CD4-positive, alpha-beta T cell treated with Interferon gamma for 1 hour (primary cell): ENCODE measurements at places on chromosomes 1 and 21.

DNA sequence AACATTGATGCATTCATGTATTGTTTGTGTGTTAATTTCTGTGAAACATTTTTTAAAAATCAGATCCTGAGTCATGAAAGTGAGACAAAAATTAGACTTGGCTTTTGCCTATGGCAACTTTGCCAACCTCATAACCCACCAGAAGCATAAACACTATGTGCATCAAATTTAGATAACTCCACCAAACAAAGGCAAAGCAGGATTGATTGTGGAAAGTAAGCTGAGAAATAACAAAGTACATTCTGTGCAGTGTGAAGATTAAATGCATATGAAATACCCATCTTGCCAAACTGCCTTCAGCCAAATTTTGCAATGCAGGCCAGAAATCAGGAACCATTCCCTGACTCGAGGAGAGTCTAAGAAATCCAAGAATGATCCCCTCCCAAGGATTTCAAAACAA lies 493.4 kb downstream of the AJAP1 start:
- no peak for DNase-seq

- DNase-seq, result no peak
Observed at GRCh38 chr21:32413697-32414578, 1.4 kb downstream of the EVA1C start.

DNA sequence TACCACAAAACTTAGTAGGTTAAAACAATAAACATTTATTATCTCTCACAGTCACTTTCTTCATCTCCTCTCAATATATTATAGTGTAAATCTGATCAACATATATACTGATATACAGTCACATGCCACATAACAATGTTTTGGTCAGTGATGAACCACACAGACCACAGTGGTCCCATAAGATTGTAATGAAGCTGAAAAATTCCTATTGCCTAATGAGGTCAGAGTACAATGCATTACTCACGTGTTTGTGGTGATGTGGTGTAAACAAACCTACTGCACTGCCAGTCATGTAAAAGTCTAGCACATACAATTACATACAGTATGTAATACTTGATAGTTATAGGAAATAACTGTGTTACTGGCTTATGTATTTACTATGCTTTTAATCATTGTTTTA lies 30.1 kb downstream of the OLFML3 start:
- DNase-seq, result no peak

GRCh38 chr1:248823517-248824001 lies 2.2 kb downstream of the SH3BP5L start:
- no peak for DNase-seq

DNA sequence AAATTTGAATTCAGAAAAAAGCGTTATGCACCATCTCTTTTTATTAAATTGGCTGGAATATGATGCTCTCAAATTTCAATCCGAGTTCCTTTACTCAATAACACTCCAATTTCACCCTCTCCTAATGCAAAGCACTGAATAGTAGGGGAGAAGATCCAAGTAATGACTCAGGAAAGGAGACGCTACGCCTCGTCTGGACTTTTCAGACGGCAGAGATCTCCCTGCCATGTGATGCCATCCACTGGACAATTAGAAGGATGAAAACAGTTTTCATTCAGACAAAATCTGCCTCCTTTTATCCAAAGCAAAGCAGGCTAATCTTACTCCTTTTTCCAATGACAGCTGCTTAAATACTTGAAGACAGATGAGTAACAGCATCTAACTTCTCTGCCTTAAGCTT lies 242.4 kb upstream of the GREM2 start:
- no peak for DNase-seq

DNA sequence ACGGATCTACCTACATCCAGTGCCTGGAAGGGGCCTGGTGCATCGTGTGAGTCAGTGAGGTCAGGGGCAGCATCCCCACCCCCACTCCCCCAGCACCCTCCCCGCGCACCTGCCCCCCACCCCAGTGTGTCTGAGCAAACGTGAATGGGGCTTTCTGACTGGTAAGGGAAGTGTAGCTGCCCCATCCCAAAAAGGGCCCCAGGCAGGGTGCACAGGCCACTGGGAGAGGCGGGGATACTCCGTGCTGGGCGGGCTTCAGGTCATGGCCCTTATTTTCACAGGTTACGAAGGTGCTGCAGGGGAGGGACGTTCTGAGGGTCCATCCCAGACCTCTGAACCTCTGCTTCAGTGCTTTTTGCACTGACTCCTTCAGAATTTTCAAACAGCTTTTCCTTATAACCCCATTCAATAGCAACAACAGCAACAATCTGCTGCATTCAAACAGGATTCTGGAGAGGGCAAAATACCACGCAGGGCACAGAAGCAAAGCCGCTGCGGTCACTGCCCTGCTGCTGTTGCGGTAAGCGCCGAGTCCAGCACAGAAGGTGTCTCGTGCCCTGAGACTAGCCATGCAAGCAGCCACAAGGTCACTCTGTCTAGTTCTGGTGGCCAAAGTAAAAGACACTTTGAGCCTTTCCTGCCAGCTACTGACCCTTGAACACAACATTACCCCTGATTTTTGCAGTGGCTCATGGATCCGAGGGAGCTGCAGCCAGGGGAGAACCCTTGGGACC lies 10.3 kb downstream of the TTC34 start:
- no peak for DNase-seq

DNA sequence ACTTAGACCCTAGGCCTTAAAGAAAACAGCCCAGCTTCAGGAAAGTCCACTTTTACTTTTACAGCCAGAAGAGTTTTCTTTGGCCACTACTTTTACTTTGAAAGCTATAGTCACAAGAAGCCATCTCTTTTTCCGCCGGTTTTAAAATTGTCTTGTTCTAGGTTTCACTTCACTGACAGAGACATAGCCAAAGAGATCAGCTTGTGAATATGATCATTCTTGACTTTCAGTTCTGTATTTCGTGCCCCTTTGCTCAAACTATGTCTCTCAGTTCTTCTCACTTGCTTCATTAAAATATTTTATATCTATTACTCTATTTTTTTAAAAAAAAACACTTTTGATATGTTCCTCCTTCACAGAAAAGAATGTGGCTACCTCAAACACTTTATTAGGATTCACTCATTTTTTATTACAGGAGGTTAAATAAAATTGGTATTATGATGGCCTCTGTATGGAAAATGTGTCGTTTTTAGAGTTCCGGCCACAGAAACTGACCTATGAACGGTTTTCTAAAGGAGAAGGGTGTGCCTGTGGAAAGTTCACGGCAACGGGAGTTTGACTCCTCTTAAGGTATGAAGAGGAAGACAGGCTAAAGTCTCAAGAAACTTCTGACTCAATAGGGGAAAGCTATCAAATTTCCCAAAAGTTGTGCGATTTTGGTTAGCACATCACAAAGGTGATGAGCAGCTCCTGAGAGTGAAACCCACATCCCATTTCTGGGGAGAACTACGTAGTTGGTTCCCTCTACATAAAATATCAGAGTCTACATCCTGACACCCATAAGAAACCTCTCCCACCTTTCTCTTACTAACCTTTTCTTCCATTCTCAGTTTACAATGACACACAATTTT lies 1.2 kb downstream of the MCOLN2 start:
- no peak for DNase-seq

DNA sequence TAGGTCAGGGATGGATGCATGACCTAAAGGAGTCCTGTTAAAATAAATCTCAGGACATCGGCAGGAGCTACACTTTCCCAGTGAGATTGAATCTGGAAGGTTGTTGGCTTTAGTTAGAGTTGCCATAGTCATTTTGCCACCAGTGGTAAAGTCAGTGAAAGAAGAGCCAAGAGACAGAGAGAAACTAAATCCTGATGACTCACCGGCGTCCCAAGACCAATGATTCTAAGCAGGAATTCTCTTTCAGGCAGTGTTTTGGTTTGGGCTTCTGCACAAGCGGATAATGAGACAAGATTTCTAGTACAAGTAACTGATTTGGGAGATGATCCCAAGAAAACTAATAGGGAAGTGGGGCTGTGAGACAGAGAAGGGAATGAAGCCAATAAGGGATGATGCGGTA lies 88.8 kb upstream of the ETS2 start:
- no peak for DNase-seq

GRCh38 chr1:202702088-202702487 lies 8.2 kb downstream of the SYT2 start:
- DNase-seq, result no peak

DNA sequence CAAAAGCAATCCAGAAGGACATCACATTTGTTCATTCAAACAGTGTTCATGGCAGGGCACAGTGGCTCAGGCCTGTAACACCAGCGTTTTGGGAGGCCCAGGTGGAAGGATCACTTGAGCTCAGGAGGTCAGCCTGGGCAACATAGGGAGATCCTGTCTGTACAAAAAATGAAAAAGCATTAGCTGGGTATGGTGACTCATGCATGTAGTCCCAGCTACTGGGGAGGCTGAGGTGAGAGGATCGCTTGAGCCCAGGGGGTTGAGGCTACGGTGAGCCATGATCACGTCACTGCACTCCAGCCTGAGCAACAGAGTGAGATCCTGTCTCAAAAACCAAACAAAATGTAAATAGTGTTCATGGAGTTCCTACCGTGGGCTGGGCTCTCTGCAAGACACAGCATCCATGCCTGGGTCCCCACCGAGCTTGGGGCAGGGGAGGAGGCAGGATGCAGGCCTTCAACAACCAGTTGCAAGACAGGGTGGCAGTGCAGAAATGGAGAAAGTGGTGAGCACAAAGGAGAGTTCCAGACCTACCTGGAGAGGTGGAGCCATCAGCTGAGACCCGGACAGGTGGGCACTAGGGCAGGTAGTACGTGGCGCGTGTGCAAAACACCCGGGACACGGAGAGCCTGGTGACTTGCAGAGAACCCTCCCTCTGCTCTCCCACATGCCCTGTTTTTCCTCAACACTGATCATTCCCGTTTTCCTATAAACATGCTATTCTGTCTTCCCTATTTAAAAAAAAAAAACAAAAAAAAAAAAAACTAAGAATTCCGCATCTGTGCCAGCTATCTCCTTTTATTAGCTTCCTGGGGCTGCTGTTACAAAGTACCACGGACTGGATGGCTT lies 138.9 kb downstream of the TOMM20 start:
- no peak for DNase-seq

DNA sequence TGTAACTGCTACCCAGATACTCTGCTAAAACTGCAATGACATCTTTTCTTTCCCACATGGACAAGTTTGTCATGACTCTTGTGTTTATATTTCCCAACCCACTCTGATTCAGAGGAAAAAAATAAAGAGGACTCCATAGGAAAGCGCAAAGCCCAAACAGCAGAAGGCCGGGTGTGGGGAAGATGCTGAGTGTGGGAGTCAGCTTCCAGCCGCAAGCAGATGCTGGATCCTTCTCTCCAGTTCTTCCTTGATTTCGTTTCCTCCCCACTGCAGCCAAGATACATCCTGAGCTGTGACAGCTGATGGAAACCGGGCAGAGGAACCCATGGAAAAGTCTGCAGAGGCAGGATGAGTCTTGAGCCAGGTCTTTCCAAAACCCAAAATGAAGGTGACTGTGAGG lies 498.2 kb downstream of the PLPP3 start:
- no peak for DNase-seq

DNA sequence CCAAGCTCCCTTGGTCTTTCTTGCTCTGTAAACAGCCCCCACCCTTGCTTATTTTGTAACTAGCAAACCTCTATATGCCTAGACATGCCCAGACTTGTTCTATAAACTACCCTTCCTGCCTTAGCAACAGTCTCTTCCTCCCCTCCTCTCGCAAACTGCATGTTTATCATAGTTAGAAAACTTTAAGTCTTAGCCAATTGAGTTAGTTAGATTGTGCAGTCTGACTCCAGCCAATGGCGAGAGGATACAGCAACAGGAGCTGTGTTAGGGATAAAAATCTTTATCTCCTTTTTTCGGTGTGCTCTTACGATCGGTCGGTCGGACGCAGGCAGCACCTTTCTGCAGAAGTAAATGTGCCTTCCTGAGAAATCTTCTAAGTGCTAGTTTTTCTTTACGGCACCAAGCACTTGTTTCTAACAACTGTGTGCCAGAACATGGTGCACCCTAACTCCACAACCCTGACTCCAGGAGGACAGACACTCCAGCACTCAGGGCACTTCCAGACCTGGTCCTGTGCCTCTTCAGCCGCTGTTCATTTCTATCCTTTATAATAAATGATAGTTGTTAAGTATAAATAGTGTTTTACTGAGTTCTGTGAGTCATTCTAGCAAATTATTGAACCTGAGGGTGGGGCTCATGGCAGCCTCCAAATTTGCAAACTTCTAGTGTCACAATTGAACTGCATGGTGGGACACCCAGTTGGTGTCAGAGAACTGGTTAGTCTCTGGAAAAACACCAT lies 25.7 kb upstream of the GNG4 start:
- no peak for DNase-seq

DNA sequence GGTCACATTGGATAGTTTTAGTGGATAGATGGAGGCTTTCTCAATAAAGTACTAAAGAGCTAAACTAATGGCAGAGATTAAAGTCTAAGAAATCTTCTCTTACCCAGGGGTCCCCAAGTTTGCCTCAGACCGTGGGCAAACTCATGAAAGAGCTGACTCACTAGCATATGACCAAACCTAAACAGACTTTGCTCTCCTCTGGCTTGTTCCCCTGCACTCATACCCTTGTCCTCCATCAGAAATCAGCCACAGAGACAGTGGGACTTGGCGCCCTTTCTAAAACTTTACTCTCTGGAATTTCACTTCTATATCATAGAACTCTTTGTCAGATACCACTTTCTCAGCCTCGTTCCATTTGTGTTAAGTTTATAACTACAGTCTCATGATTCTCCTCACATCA lies 17.0 kb upstream of the HSD3B2 start:
- DNase-seq, result no peak

DNA sequence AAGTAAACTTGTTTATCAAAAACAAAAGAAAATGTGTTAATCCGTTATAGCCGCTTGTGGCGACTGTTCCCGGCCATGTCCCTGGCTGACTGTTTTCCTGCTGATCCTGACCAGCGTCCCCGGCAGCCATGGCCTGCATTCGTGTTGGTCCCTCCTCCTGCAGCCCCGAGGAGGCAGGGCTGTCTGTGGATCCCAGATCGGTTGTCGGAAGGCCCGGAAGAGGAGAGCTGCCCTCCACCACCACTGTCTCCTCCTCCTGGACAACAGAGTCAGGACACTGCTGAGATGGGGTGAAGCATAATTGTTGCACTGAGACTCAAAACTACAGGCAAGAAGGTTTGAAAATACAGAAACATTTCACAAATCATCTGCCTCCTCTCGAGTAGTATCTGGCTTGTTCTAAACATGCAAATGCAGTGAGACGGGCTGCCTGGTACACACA lies 3.6 kb upstream of the MXRA8 start:
- no peak for DNase-seq

GRCh38 chr1:31991182-31991581 lies 22.5 kb upstream of the KHDRBS1 start:
- DNase-seq, result no peak

GRCh38 chr1:2594641-2595131 lies 8.1 kb downstream of the PRXL2B start:
- no peak for DNase-seq

GRCh38 chr1:201017828-201018163 lies 5.7 kb downstream of the KIF21B start:
- no peak for DNase-seq

GRCh38 chr1:98452162-98452561 lies 209.4 kb upstream of the SNX7 start:
- DNase-seq, result no peak

- no peak for DNase-seq
Observed at GRCh38 chr1:224851848-224852261, 77.6 kb upstream of the DNAH14 start.
